Suppressor macrophage treated with lipopolysaccharide for 4 hours (primary cell): ENCODE measurements at places on chromosomes 5 and 9.

DNA sequence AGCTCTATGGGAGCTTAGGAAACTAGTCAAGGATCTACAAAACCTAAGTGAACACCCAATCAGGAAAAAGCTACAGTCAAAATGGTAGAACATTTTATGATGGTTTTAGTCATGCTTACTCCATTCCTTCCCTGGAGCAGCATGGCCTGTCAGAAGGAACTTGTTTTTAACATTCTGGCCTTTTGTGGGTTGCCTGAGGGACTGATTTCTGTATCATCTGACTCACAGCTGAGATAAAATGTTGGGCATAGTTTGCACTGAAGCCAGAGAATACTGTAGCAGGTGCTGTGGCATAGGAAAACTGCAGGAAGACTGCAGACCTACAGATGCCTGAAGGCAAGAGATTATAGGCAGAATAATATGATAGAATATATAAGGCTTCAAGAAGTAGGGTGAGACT, 719.6 kb upstream of the GRAMD2B start:
- no peak for DNase-seq

- DNase-seq, result no peak
These were observed 135.9 kb downstream of the GADD45G start for GRCh38 chr9:89740722-89741121.

GRCh38 chr9:90176901-90177300, 465.7 kb downstream of the DIRAS2 start:
- no peak for DNase-seq

- no peak for DNase-seq
These were observed 297.0 kb upstream of the HAPLN1 start for GRCh38 chr5:84017523-84018172.

DNA sequence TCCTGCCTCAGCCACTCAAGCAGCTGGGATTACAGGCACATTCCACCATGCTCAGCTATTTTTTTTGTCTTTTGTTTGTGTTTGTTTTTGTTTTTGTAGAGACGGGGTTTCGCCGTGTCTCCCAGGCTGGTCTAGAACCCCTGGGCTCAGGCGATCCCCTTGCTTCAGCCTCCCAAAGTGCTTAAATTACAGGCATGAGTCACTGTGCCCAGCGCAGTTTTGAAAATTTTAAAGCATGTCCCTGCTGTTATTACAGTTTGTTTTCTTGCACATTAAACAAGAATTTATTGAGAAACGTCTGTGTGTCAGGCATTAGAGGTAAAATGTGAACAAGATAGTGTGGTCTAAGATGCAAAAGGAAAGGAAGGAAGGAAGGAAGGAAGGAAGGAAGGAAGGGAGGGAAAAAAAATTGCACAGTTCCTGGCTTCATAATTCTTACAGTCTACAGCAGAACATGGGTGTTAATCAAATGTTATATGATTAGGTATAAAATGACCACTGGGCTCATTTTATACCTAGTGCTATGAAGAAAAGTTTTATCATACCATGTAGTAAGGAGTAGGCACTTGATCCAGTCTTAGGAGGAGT, 205.4 kb downstream of the SNX18 start:
- DNase-seq, result no peak

GRCh38 chr9:23309800-23310199, 516.2 kb downstream of the ELAVL2 start:
- no peak for DNase-seq

- DNase-seq, result no peak
These were observed 890.4 kb downstream of the EFNA5 start for GRCh38 chr5:106780355-106780754.

- peak; percentile 86 for DNase-seq
These were observed 16.7 kb downstream of the FGD3 start for GRCh38 chr9:92963831-92964606.

GRCh38 chr5:56339732-56340131, 106.6 kb upstream of the ANKRD55 start:
- DNase-seq, result no peak

GRCh38 chr5:67679184-67679841, 482.7 kb upstream of the CD180 start:
- peak; percentile 10 for DNase-seq

DNA sequence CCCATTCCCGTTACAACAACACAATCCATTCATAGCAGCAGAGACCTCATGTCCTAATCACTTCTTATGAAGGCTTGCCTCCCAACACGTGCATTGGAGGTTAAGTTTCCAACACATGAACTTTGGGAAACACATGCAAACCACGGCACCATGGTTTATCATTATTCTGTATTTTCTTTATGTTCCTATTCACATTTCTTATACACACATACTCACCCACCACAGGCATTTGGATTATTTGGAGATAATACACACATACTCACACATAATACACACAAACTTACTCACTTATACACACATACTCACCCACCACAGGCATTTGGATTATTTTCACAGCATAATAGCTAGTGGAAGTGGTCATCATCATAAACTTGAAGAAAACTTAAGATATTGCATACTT, 75.6 kb downstream of the C7 start:
- no peak for DNase-seq

DNA sequence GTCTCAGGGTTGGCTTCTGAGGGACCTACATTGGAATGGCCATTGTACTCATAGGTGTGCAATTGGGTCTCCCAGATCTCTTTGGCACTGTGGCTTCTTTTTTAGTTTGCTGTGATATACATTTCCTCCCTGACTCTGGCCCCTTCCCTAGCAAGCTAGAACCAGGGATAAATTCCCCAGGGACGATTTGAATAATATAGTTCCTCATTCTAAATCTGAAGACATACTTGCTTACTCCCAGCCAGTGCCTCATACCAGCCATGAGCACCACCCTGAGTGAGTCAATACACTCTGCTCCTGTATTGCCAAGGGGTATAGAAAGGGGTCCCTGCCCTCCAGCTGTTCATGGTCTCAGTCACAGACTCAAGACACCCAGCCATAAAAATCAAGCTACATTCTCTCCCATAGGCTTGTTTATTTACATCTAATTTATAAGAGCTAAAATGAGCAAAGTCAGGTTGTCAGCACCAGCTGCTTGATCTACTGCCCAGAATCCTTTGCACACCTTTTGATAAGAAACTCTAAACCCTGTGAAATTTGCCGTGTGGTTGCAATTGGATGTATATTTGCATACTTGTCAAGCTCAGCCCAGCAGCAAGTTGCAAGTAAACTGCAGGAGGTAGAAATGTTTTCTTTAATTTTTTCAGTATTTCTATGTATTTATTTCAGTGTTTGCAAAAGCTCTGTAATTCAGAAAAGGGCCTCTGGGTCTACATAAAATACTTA, 219.9 kb upstream of the IRX1 start:
- no peak for DNase-seq

- DNase-seq, result no peak
These were observed 178.3 kb downstream of the CWC27 start for GRCh38 chr5:64947031-64947430.

GRCh38 chr9:88775037-88775471, 216.2 kb upstream of the S1PR3 start:
- no peak for DNase-seq

GRCh38 chr5:84450617-84451414, 66.1 kb upstream of the EDIL3 start:
- no peak for DNase-seq

DNA sequence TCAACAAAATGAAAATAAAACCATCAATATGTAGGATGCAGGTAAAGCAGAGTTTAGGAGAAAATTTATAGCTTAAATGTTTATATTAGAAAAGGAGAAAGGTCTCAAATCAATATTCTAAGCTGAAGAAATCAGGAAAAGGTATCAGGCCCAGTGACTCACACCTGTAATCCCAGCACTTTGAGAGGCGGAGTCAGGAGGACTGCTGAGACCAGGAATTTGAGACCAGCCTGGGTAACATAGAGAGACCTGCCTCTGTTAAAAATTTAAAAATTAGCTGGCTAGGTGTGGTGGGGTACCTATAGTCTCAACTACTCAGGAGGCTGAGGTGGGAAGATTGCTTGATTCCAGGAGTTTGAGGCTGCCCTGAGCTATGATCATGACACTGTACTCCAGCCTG, 32.2 kb downstream of the CCDC69 start:
- DNase-seq, result no peak

GRCh38 chr5:112689155-112689909, 48.4 kb upstream of the APC start:
- no peak for DNase-seq

GRCh38 chr9:105330201-105330600, 85.8 kb downstream of the SLC44A1 start:
- peak; percentile 34 for DNase-seq

DNA sequence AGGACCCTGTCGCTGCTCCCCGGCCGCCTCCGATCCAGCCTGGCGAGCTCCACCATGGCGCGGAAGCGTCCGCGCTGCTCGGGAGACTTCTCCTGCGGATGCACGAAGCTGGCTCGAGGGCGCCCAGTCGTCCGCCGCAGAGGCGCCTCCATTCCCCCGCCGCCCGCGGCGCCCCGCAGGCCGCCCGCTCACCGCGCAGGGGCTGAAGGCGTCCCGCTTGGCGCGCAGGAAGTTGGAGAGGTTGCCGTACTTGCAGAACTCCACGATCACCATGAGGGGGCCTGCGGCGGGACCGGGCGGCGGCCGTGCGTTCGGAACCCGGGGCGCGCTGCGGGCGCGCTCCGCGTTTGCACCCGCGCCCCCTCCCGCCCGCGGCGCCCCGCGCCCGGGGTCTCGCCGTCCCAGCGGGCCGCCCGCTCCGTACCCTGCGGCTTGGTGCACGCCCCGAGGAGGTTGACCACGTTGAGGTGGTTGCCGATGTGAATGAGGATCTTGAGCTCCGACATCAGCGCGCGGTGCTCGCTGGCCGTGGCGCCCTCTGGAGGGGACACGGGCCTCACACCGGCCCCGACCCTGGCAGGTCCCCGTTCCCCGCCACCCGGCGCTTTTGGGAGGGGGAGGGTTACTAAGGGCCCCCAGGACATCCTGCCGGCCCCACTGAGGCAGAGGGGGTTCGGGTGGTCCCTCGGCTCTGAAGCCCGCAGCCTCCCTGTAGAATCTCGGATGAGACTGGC, 27.7 kb upstream of the SCGB3A1 start:
- peak; percentile 21 for DNase-seq

DNA sequence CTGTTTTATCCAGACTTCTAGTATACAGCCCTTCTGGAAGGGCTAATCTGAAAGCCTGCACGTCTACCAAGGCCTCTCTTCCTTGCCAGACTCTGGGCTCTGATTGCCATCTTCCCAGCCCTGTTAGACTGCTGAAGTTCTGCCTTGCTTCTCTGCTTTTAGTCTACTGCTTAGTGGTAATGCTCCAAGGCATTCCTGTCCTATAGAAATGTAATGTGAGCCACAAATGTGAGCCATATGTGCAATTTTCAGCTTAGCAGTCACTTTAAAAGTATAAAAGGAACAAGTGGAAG, 32.1 kb downstream of the WNK2 start:
- DNase-seq, result no peak

DNA sequence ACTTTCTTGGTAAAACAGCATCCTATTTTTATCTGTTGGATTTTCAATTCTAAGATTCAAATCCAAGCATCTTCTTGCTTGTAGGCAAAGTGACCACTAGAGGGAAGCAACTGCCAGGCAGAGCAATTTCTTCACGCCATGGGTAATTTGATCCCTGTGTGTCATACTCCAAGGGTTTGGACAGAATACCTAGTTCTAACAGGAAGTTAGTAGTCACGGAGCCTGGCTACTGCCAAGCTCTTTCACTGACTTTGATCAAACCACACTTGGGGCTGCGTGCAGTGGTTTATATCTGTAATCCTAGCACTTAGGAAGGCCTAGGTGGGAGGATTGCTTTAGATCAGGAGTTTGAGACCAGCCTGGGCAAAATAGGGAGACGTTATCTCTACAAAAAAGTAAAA, 473.6 kb upstream of the TNC start:
- peak; percentile 50 for DNase-seq
